ENCODE measurements at places on chromosomes 3 and 15.
A peak's percentile ranks its signal among the peaks of the same experiment; 100 is the strongest.

DNA sequence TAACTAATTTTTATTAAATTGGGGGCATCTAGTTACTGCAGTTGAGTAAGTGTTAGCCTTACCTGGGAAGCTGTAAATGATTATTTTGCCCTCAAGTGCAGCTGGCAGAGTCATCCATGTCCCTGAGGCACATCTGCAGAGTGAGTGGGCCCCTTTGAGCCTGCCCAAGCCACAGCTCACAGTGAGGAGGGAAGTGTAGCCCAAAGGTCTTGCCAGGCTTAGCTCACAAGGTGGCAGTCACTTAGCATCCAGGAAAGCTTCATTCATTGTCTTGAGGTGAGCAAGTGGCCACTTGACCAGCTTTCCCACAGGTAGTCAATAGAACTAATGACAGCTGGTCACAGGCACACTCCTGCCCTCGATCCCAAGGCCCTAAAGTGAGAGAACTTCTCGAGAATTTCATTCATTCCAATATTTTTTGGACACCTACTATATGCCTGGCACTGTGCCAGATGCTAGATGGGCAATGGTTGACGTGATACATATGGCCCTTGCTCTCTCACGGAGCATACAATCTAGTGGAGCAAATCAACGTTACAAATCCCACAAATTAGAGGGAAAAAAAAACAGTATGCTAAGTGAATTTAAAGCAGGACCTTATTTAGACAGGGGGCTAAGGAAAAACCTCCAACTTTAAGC lies 163.3 kb upstream of the IL12A start:
- no peak for DNase-seq

GRCh38 chr3:14634763-14635400 lies 16.7 kb upstream of the CCDC174 start:
- no peak for DNase-seq

DNA sequence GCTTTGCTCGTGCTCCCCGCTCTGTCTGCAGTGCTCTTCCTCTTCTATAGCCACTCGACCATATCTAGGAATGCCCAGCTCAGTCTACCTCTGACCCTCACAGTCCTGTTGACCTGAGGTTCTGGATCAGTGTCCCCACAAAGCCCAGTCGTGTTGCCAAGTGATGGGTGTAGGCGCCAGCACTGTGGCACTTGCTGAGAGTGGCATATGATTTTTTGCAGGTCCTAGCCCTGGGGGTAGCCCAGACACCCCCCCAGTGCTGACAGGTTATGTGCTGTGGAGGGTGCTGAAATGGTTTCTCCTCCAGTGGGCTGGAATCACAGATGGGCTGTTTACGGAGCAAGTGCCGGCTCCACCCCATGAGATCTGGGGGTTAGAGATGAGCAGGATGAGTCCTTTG lies 32.5 kb downstream of the ACAD9 start:
- DNase-seq = no peak

- DNase-seq = no peak
These were observed 114.4 kb downstream of the PLCL2 start for GRCh38 chr3:16999161-16999560.

- no peak for DNase-seq
These were observed 13.9 kb upstream of the PAQR9 start for GRCh38 chr3:142977399-142977728.

- DNase-seq = no peak
These were observed 68.0 kb upstream of the ONECUT1 start for GRCh38 chr15:52857937-52858781.

DNA sequence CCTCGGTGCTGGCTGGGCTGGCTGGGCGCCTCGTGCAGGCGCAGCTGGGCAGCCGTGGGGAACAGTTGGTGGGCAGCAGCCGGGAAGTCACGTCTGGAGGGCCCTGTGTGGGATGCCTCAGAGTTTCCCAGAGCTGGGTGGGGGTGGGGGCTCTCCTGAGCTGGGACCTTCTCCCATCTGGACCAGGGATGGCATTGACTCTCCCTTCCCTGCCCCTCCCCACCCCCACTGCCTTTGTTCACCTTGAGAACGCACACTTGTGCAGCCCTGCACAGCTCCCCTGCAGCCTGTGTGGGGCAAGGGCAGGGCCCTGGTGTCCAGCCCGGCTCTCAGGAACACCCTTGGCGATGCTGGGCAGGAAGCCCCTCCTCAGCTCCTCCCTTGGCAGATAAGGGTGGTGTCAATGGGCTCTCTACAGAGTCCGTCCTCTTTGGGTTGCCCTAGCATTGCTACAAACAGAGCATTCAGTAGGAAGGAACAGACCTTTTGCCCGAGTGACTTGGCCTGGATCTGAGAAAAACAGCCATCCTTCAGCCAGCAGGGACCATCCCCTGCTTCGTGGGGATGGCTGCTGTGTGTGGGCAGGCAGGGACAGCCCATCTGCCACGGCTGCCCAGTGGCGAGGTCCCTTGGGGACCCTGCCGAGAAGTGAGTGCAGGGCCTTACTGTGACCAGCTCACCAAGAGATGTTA lies 25.5 kb upstream of the KLF13 start:
- no peak for DNase-seq

DNA sequence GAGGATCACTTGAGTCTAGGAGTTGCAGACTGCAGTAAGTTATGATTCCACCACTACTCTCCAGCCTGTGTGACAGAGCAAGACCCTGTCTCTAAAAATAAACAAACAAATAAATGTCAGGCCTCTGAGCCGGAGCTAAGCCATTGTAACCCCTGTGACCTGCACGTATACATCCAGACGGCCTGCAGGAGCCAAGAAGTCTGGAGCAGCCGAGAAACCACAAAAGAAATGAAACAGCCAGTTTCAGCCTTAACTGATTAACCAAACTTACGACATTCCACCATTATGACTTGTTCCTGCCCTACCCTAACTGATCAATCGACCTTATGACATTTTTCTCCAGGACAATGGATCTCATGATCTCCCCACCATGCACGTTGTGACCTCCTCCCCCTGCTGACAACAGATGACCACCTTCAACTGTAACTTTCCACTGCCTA lies 32.5 kb upstream of the ZKSCAN7 start:
- no peak for DNase-seq

DNA sequence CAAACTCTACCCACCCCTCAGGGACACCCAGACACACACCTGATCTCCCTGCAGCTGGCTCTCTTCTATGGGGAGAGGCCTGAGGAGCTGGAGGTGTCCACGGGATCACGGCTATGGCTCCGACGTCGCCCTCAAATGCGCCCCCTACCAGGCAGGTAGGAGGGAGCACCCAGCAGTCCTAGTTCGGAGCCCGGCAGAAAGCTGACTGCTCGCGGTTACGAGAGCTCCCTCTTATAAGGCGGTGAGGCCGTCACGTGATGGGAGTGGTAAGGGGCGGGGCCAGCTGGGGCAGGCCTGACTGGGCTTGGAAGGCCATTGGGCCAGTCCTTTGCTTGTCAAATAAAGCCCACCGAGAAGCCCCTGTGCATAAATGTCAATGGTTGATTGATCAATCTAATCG lies at the start of gene PRR20G:
Gene PRR20G, minus strand, starts transcription at position 207 of the 400 bp plus-strand sequence. CDS start 681 bp downstream, outside the sequence.
- no peak for DNase-seq

GRCh38 chr3:29128001-29128400 lies 152.9 kb upstream of the RBMS3 start:
- DNase-seq = no peak

- DNase-seq = no peak
These were observed 4.3 kb downstream of the PTH1R start for GRCh38 chr3:46881596-46882376.

- no peak for DNase-seq
These were observed 494.3 kb downstream of the PDCD6IP start for GRCh38 chr3:34292605-34293300.

DNA sequence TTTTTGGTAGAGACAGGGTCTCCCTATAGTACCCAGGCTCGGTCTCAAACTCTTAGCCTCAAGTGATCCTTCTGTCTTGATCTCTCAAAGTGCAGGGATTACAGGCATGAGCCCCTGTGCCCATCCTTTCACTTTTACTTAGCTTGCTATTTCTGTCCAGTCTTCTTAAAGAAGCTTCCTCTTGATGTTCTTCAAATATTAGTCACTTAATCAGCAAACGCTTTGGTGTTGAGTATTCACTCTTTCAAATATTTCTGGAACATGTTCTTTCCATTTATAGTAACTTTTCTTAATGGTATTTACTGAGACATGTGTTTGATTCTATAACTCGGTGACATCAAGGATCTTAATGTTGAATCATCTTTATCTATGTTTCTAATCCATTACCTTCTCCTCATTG lies 122.1 kb downstream of the CNTN6 start:
- DNase-seq = no peak

GRCh38 chr3:65146179-65146578 lies 458.4 kb upstream of the ADAMTS9 start:
- DNase-seq = no peak

GRCh38 chr15:59995568-59996297 lies 8.4 kb upstream of the FOXB1 start:
- DNase-seq = no peak

GRCh38 chr15:43826508-43827341 lies at the start of gene WDR76:
WDR76 (plus strand) TSS chr15:43827002; CDS start chr15:43827033, 31 bp downstream.
- peak; percentile 78 for DNase-seq

GRCh38 chr15:74301583-74302361 lies 65.6 kb downstream of the CCDC33 start:
- DNase-seq = no peak

- DNase-seq = peak; percentile 87
These were observed 63.0 kb downstream of the SH3BP5 start for GRCh38 chr3:15269091-15269989.

DNA sequence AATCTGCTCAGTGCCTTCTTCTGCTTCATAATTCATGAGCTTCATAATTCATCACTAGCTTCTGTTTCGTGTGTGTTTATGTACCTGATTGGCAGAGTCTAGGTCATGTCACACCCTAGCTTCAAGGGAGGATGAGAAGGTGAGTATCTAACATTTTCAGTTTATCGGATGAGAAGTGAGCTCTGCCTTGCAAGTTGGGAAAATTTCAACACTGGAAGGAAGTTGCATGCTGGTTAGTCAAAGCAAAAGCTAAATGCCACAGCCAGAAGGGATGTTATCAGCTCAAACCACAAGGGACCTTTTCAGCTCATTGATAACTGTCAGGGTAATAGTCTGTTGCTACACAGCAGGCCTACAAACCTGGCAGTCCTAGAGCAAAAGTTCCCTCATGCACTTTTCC lies 7.3 kb upstream of the TNFSF10 start:
- no peak for DNase-seq

DNA sequence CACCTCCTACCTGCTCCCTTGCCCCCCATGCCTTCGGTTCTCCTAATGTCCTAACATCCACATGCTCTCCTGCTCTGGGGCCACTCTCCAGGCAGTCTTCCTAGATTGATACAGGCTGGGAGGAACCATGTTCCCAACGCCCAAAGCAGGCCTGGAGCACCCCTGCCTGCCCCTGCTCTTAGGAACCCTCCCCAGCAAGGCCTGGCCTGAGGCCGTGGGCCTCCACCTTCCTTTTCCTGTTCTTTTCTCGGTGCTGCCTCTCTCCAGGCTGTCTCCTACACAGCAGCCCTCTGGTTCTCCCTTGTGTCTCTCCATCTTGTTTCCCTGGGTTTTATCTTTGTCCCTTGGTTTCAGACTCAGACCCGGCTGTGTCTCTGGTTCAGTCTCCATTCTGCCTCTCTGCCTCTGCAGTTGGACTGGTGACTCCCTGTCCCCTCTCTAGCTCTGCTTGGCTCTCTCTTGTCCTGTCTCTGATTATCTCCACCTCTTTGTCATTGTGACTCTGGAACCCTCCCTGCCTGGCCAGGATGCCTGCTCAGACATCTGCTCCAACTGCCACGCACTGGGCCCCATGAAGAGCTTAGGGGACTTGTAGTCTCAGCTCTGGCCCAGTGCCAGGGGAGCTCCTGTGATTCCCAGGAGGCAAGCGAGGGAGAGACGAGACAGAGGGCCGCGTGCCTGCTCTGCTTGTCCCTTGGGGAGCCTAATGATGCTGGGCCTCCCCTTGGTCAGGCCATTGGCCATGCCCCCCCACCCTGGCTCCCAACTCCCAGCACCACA lies 26.0 kb upstream of the RPL29 start:
- DNase-seq = no peak

DNA sequence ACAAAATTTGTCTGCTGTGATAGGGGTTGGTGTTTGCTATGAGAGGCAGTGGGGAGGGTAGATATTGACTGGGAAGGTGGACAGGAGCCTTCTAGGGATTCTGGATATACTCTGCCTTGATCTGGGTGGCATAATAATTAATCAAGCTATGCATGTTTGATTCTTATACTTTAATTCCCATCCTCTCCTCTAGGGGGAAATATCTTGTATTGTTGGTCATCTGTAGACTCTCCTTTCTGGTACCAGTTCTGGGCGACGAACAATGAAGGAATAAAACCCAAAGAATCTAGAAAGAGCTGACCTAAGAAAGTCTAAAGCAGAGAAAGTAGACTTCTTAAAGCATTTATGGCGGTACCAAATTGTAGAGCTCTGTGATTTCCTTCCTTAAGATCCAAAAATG lies 198.2 kb upstream of the STRIT1 start:
- no peak for DNase-seq

GRCh38 chr3:106263546-106263945 lies 394.7 kb upstream of the CBLB start:
- DNase-seq = no peak

GRCh38 chr15:100879464-100880138 lies at the start of gene ALDH1A3:
ALDH1A3 (plus strand) TSS chr15:100879831; CDS start chr15:100879908, 77 bp downstream.
- no peak for DNase-seq

- no peak for DNase-seq
These were observed 17.8 kb downstream of the LRIG1 start for GRCh38 chr3:66483006-66483405.

GRCh38 chr3:9179826-9180763 lies 69.4 kb downstream of the SRGAP3 start:
- no peak for DNase-seq

- DNase-seq = no peak
These were observed 730 bp downstream of the SPRED1 start for GRCh38 chr15:38253351-38253781.

DNA sequence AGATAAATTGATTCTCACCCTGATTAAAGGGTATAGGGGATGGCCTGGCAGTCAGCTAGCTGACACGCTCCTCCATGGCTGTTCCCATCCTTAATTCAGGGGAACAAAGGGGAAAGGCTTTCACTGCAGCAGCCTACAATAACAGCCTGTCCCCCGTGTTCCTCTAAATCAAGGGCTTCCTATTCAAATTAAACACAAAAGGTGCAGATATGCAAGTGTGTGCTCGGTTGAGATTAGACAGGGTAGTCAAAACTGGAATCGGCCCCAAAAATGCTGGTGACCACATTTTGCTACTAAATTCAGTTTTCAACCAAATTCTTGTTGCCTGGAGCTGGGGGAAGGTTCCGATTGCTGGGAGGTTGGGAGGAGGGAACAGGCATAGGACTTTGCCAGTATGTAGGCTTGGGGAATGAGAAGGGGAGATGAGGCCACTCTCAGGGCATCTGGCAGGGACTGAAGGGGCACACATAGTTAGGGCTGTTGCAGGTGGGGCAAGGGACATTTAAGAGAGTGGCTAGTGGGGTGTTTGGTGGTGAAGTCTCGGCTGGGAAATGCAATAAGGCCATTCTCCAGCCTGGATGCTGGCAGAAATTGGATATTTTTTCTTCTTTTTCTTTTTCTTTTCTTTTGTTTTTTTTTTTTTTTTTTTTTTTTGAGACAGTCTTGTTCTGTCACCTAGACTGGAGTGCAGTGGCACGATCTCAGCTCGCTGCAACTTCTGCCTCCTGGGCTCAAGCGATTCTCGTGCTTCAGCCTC lies 32.9 kb upstream of the CTSH start:
- DNase-seq = no peak

GRCh38 chr3:164018500-164018899 lies 1059.8 kb downstream of the SI start:
- no peak for DNase-seq

Measured in activated T-helper 1 cell treated with anti-CD3 and anti-CD28 coated beads, Interleukin-12 subunit alpha, Interleukin-12 subunit beta, Interleukin-2, Interleukin-4 antibody, amounts not matched to agents 30 ng/mL and 10 ng/mL and 1 ng/mL, durations not matched to agents 14 hours and 24 hours and 36 hours (primary cell).